ENCODE measurements at places on chromosomes 4 and X. TPM values are rescaled to one million over a fixed set of nuclear protein-coding genes. Genes with fewer than 3 reads are reported as not detected.

DNA sequence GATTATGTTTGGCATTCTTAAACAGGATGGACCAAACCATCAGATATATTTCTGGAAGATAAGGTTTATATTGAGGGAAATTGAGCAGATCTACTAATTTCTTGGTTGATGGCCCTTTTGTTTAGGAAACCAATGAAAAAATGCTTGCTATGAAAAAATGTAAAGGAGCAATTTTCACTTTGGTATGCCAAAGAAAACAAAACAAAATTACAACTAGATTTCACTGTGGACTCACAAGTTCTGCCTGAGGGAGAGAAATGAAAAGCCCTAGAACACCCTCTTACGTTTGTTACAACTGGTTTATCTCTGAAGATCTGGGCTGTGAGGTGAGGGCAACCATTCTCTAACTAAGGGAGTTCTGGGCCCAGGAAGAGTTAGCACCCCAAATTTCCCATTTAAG lies 122.5 kb upstream of the IL15 start:
- DNase-seq = no peak
- H3K4me3 ChIP-seq = no peak overlapping the region
- H3K36me3 ChIP-seq = peaks cover 2% of the 10 kb centered on the region
- no peaks in the 10 kb centered on the region for H3K27me3 ChIP-seq
- no peaks in the 10 kb centered on the region for H3K4me1 ChIP-seq

DNA sequence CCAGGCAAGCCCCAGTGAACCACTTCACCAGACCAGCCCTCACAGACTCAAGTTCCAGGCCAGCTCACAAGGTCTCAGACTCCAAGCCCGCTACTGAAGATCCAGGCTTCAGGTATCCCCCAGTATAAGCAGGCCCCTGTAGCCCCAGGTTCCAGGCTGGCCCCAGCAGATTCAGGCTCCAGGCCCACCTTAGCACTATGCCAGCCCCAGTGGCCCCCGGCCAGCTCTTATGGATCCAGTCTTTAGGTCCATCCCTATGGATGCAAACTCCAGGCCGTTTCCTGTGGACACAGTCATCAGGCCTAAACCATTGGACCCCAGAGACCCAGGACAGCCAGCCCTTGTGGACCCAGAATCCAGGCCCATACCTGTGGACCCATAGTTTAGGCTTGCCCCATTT lies 277.8 kb upstream of the MAGEB18 start:
- peaks cover 4% of the 10 kb centered on the region for H3K27me3 ChIP-seq
- H3K4me3 ChIP-seq = no peak overlapping the region
- DNase-seq = no peak
- no peaks in the 10 kb centered on the region for H3K36me3 ChIP-seq
- H3K27ac ChIP-seq = no peak overlapping the region
- H3K4me1 ChIP-seq = peaks cover 2% of the 10 kb centered on the region

- H3K36me3 ChIP-seq = no peaks in the 10 kb centered on the region
- no peak overlapping the region for H3K4me3 ChIP-seq
- no peaks in the 10 kb centered on the region for H3K4me1 ChIP-seq
- H3K27ac ChIP-seq = no peak overlapping the region
- no peak for DNase-seq
Observed at GRCh38 chr4:23162275-23162674, 469.5 kb downstream of the GBA3 start.

DNA sequence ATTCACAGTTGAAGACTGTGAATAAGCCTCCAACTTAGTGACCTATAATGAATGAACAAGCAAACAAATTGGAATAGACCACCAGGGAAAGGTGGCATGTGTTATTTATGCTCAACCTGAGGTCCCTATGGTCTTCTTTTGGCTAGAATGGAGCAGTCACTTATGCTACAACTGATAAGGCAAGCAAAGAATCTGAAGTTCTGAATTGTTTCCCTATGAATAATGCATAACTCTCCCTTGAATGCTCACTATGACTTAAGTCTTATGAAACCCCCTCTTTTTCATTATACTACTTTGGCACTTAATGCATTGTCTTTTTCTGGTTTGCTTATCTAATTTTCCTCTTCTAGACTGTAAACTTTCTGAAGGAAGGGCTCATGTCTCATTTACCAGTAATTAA lies 2.6 kb downstream of the GIMD1 start:
- H3K27me3 ChIP-seq = no peaks in the 10 kb centered on the region
- peaks cover 10% of the 10 kb centered on the region for H3K4me1 ChIP-seq
- no peak for DNase-seq
- no peaks in the 10 kb centered on the region for H3K36me3 ChIP-seq
- H3K4me3 ChIP-seq = no peak overlapping the region

The ADGRG4 gene
- total RNA-seq = not detected
